Stimulated activated CD8-positive, alpha-beta memory T cell treated with anti-CD3 and anti-CD28 coated beads, Interleukin-4, amount 100 ng/mL, for 4 hours (primary cell): ENCODE measurements at places on chromosomes 16 and 17.
A peak's percentile ranks its signal among the peaks of the same experiment; 100 is the strongest.

GRCh38 chr16:88815901-88816589 is 4.3 kb upstream of the APRT start:
- peak; percentile 27 for DNase-seq

DNA sequence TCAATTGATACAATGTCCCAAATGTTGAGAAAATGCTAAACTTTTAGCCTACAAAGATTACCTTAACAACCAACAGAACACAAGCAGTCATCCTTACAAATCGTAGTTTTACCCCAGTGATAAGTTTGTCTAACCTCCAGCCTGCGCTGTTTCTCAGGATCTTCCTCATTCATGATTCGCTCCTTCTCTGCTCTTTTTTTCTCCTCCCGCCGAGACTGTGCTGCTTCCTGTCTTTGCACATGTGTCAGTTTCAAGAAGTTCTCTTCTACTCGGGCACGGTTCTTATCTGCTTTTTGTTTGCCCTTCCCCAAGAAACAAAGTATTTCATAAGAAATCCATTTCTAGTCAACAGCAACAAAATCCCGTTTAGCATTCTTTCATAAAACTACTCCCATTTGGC is 10.2 kb upstream of the STRADA start:
- DNase-seq: no peak

DNA sequence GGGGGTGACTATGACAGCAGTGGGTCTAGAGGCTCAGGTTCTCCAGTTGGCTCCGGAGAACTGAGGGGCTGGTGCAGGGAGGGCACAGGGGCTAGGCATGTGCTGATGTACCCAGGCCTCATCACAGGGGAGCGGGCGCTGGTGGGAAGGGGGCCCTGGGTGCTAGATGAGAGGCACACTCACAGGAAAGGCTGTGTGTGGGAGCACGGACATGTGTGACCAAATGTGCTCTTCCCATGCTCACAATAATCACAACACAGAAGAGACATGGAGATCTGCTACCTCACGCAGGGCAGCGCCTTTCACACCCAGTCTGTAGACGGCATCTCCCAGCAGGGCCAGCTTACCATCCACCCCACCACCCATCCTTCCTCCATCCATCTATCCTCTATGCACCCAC is 17.4 kb upstream of the RASD1 start:
- no peak for DNase-seq

- DNase-seq: no peak
Observed at GRCh38 chr17:80204626-80205468, 15.3 kb downstream of the SGSH start.

GRCh38 chr17:67863624-67864247 is 38.4 kb downstream of the BPTF start:
- no peak for DNase-seq

- DNase-seq: no peak
Observed at GRCh38 chr16:5006348-5007193, 27.2 kb downstream of the NAGPA start.

DNA sequence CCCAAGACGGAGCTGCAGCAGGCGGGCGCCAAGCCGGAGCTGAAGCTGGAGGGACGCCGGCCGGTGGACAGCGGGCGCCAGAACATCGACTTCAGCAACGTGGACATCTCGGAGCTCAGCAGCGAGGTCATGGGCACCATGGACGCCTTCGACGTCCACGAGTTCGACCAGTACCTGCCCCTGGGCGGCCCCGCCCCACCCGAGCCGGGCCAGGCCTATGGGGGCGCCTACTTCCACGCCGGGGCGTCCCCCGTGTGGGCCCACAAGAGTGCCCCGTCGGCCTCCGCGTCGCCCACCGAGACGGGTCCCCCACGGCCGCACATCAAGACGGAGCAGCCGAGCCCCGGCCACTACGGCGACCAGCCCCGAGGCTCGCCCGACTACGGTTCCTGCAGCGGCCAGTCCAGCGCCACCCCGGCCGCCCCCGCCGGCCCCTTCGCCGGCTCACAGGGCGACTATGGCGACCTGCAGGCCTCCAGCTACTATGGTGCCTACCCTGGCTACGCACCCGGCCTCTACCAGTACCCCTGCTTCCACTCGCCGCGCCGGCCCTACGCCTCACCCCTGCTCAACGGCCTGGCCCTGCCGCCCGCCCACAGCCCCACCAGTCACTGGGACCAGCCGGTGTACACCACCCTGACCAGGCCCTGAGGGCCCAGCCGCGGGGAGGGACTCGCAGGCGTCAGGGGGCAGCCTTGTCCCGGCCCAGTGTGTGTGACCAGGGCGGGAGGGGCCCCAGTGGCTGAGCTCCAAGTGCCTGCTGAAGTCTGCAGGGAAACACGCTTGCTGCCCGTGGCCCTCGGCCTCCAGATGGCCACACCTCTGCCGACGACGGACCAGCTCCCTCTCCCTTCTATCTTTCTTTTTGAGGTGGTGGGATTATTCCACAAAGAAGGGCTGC is 3.4 kb downstream of the SOX8 start:
- DNase-seq: no peak

DNA sequence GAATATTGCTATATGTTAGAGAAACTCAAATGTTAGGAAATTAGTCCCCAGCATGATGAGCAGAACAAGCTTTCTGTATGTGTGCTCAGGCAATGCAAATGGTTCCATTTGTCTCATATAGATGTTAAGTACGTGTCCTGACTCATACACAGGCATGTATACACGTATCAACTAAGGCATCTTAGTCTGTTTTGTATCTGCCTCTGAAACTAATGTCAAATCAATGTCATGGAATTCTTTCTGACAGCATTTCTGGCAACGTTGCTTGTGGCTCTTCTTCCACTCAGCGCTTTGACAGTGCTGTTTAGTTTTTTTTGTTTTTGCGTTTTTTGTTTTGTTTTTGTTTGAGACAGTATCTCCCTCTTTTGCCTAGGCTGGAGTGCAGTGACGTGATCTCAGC is 111.9 kb downstream of the CNTNAP4 start:
- DNase-seq: no peak
